Central memory CD8-positive, alpha-beta T cell (primary cell): ENCODE measurements at places on chromosomes 16 and 17.

- H3K4me3 ChIP-seq: no peak overlapping the region
- DNase-seq: no peak
- H3K27ac ChIP-seq: peak overlapping the region; percentile 67
- peaks cover 3% of the 10 kb centered on the region for H3K36me3 ChIP-seq
- H3K4me1 ChIP-seq: peaks cover 34% of the 10 kb centered on the region
- no peaks in the 10 kb centered on the region for H3K27me3 ChIP-seq
Measured at GRCh38 chr17:45257115-45257514, 4.8 kb downstream of the SPATA32 start.

DNA sequence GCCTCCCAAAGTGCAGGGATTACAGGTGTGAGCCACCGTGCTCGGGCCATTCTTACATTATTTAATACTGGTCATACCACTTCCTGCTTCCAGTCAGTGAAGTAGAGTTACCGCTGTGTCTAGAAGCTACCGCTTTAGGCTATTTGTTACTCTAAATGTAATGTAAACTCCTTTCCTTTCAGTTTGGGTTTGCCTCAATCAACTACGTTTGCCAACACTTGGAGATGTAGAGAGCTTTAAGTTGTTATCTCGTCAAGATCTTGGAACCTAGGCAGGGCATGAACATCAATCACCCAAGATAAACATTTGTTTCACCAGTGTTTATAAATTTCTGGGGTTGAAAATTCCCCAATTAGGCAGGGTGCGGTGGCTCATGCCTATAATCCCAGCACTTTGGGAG, 275.9 kb downstream of the STX8 start:
- H3K4me3 ChIP-seq: no peak overlapping the region
- H3K27ac ChIP-seq: no peak overlapping the region
- no peak for DNase-seq
- H3K27me3 ChIP-seq: no peaks in the 10 kb centered on the region

DNA sequence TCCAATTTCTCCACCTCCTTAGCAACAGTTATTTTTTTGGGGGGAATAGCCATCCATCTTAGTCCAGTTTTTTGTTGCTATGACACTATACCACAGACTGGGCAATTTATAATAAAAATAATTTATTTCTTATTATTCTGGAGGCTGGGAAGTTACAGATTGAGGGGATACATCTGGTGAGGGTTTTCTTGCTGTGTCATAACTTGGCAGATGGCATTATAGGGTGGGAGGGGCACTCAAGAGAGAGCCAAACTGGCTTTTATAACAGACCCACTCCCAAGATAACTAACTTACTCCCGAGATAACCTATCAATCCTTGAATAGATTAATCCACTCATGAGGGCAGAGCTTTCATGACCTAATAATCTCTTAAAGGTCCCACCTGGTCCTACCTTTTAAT, 84.2 kb downstream of the ABCA8 start:
- H3K4me3 ChIP-seq: no peak overlapping the region
- H3K27ac ChIP-seq: no peak overlapping the region
- DNase-seq: no peak
- no peaks in the 10 kb centered on the region for H3K4me1 ChIP-seq

GRCh38 chr16:73018821-73019456, 29.0 kb downstream of the ZFHX3 start:
- no peaks in the 10 kb centered on the region for H3K36me3 ChIP-seq
- H3K27me3 ChIP-seq: no peaks in the 10 kb centered on the region
- DNase-seq: no peak
- no peak overlapping the region for H3K27ac ChIP-seq
- no peak overlapping the region for H3K4me3 ChIP-seq

DNA sequence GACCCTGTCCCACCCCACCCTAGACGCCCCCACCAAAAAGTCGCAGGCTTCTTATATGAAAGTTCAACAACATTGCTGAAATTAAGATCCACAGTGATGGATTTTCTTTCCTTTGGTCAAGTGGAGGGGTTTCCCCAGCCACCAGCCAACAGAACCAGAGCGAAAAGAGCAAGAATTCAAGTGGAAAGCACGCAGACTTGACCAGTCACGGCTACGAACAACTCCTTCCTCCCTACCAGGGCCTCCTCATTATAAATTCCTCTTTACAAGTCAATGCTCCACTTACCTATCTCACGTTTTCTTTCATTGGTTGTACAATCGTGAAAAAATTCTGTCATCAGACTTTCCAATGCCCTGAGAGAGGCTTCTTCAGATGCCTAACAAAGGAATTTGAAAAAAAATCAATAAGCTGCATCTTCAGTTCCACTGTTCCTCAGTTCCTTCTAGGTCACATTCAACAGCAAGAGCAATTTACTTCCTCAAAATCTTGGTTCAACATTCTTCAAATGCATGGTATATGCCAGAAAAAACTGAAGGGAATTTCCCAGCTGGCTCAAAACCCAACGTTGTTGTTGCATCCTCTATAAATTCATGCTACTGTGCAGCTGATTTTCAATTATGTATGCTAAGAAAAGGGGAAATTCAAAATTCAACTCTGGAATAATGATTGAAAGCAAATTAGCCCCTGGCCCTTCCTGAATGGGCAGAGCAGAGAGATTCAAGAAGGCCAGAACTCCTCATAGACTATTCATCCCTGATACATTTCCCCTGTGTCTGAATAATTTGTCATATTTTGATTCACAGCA, 30.9 kb downstream of the XPO6 start:
- no peaks in the 10 kb centered on the region for H3K27me3 ChIP-seq
- peaks cover 56% of the 10 kb centered on the region for H3K4me1 ChIP-seq
- H3K27ac ChIP-seq: peak overlapping the region; percentile 73
- peaks cover 31% of the 10 kb centered on the region for H3K36me3 ChIP-seq
- peak overlapping the region; percentile 44 for H3K4me3 ChIP-seq
- DNase-seq: no peak
